ENCODE measurements at places on chromosomes 2 and 18. TPM values are rescaled to one million over a fixed set of nuclear protein-coding genes. Genes with fewer than 3 reads are reported as not detected.

Gene IGFBP5
- 28.0 TPM for polyA plus RNA-seq

Gene POTEI
- polyA plus RNA-seq = 2.0 TPM

Gene CDH7
- polyA plus RNA-seq = 0.01 TPM

Gene FEV
- not detected for polyA plus RNA-seq

Gene GRP
- polyA plus RNA-seq = not detected

Gene TSPYL6
- polyA plus RNA-seq = not detected

Gene COLEC12
- polyA plus RNA-seq = 69.0 TPM

Gene CD226
- 0.02 TPM for polyA plus RNA-seq

Gene AOX1
- polyA plus RNA-seq = not detected

Gene MARCHF7
- 196 TPM for polyA plus RNA-seq

Gene VWA3B
- polyA plus RNA-seq = 0.69 TPM

Gene SPP2
- not detected for polyA plus RNA-seq

Gene VWC2L
- polyA plus RNA-seq = 0.36 TPM

Gene GRHL1
- polyA plus RNA-seq = not detected

Gene TRABD2A
- polyA plus RNA-seq = not detected

Gene TSGA10
- 7.3 TPM for polyA plus RNA-seq

Gene IL36B
- not detected for polyA plus RNA-seq

Gene RHBDD1
- polyA plus RNA-seq = 12.9 TPM

Gene ZNF385B
- 8.2 TPM for polyA plus RNA-seq

Gene GPR39
- 7.7 TPM for polyA plus RNA-seq

Gene LHCGR
- 0.51 TPM for polyA plus RNA-seq

Gene LONRF2
- polyA plus RNA-seq = 0.36 TPM

Gene SGPP2
- polyA plus RNA-seq = 11.6 TPM

Gene FBXO15
- polyA plus RNA-seq = 4.6 TPM

Gene RIT2
- polyA plus RNA-seq = not detected

Gene MC2R
- not detected for polyA plus RNA-seq

Gene SERPINB3
- polyA plus RNA-seq = not detected

Gene KIAA1328
- 6.3 TPM for polyA plus RNA-seq

Gene FTCDNL1
- polyA plus RNA-seq = 2.0 TPM

Measured in cardiac muscle cell (in vitro differentiated cells and primary cell).